Kidney (tissue), 22 donors: ENCODE measurements at places on chromosomes 3 and 15.

DNA sequence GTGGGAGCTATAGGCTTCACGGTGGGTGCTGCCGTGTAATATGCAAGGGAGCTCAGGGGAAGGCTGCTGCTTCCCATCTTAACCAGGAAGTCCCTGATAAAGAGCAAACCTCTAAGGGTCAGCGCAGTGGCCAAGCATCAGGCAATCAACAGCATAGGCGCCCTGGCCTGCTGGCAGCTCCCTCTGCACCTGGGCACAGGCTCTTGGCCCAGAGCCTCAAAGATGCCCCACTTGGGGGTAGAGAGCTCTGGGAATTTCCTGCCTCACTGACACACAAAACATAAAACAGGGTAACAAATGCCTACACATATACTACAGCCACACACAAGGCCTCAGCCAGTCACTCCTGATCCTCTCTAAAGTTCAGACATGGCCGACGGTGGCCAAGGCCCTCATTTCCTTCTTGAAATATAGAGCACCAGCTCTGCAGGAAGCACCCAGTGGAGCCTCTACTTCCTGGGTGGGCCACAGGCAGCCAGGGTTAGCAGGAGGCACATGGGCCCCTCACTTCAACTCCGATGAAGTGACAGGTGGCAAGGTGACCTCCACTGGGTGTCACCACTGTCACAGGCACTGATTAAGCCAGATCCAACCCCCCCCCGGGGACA lies 20.5 kb downstream of the SLC41A3 start:
- H3K4me3 ChIP-seq: no peak overlapping the region
- no peak overlapping the region for H3K27ac ChIP-seq
- no peaks in the 10 kb centered on the region for H3K27me3 ChIP-seq
- H3K4me1 ChIP-seq: no peaks in the 10 kb centered on the region
- no peak for DNase-seq

- no peaks in the 10 kb centered on the region for H3K27me3 ChIP-seq
- H3K4me3 ChIP-seq: no peak overlapping the region
- no peak for DNase-seq
- H3K36me3 ChIP-seq: no peaks in the 10 kb centered on the region
- no peaks in the 10 kb centered on the region for H3K4me1 ChIP-seq
These were observed 20.3 kb upstream of the FRMD4B start for GRCh38 chr3:69406163-69406562.

DNA sequence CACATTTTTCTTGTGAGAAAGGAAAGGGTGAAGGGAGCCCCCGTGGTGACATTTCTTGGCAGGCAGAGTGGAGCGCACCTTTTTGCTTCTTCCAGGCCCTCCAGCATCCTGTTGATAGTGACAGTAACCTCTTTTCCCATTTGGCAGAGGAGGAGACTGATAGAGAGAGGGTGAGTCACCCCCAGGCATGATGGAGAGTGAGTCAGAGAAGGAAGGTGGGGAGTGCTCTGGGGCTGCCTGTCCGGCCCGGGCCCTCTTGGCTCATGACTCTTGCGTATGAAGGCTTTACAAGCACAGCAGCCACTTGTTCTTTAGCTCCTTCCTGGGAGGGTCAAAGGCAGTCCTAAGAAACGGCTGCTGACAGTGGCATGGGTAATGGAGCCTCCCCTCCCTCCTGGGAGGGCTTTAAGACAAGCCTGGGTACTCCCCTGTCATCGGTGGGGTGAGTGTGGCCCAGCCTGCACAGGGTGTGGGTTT lies 16.0 kb downstream of the ANKRD63 start:
- DNase-seq: no peak
- H3K36me3 ChIP-seq: no peaks in the 10 kb centered on the region
- no peaks in the 10 kb centered on the region for H3K4me1 ChIP-seq
- no peak overlapping the region for H3K27ac ChIP-seq
- no peaks in the 10 kb centered on the region for H3K27me3 ChIP-seq
- no peak overlapping the region for H3K4me3 ChIP-seq

GRCh38 chr3:44396200-44397171 lies 57.9 kb downstream of the TCAIM start:
- no peak for DNase-seq
- H3K27ac ChIP-seq: no peak overlapping the region
- no peak overlapping the region for H3K4me3 ChIP-seq
- no peaks in the 10 kb centered on the region for H3K36me3 ChIP-seq

DNA sequence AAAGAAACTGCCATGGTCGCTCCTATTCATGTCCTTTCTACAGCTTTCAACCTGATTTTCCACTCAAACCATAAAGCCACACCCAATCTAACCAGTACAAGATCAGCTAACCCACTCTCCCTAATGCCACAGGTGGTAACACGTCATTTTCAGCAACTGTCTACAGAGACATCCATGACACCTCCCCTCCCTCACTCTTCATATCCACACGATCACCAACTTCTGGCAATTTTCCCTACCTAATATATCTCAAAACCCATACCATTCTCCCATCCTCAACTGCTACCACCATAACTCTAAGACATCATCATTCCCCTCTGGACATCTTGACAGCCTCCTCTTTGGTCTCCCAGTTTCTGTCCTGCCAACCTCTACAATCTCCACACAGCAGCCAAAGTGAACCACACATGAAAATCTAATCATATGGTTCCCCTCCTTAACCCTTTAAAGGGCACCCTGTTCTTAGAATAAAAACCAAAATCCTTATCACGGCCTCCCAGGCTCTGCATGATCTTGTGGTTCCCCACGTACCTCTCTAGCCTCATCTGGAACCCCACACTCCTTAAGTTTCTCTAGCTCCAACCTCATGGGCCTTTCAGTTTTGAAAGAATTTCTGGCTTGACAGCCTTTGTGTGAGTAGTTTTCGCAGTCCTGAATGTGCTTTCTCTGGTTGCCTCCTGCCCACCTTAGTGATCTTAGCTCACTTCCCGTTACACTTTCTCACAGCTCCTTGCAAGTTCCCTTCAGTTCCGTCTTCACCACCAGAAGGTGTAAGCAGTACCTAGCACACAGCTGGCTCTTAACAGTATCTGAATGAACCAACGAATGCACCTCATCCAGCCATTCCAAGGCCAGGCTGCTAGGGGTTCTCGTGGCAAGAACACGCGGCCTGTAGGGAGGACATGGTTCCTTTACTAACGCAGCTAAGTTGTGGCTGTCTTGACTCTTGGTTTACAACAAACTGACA lies 33.4 kb downstream of the SPINK8 start:
- DNase-seq: peak; percentile 12
- H3K36me3 ChIP-seq: peaks cover 8% of the 10 kb centered on the region
- H3K27me3 ChIP-seq: no peaks in the 10 kb centered on the region

DNA sequence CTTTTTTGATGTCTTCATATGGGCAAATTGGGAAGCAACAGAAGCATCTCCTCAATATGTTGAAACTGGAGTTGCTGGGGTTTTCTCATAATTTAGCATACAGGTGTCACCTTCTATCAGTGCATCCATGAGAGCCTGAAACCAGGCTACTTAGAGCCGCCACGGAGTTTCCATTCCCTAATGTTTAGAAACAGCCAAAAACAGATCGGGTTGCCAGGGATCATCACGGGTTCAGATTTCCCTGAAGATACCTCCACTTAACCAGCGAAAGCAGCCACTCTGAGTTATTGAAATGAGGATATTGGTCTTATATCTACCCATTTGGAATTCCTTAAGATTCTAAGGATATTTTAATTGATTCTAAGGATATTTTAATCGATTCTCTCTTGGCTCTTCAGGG lies 14.5 kb downstream of the TERB2 start:
- H3K27ac ChIP-seq: no peak overlapping the region
- no peaks in the 10 kb centered on the region for H3K27me3 ChIP-seq
- no peaks in the 10 kb centered on the region for H3K4me1 ChIP-seq
- no peaks in the 10 kb centered on the region for H3K36me3 ChIP-seq

DNA sequence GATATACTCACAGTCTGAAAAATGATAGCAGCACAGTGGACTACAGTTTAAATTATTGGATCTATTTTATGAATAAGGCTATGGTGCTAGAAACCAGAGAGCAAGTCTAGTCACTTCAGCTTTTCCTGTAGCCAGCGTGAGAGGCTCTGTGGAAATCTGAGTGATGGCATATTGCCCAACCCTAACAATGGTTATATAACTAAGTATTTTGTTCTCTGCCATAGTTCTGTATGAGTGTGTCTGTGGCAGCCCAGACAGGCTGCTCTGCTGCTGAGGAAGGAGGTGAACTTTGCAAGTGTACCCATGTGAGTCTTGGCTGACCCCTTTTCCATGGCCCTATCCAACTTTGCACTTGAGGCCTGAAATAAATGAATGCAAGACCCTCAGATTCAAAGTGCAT lies 105.7 kb downstream of the LRTM1 start:
- H3K27ac ChIP-seq: no peak overlapping the region
- no peak for DNase-seq
- H3K4me3 ChIP-seq: no peak overlapping the region
- H3K27me3 ChIP-seq: no peaks in the 10 kb centered on the region

DNA sequence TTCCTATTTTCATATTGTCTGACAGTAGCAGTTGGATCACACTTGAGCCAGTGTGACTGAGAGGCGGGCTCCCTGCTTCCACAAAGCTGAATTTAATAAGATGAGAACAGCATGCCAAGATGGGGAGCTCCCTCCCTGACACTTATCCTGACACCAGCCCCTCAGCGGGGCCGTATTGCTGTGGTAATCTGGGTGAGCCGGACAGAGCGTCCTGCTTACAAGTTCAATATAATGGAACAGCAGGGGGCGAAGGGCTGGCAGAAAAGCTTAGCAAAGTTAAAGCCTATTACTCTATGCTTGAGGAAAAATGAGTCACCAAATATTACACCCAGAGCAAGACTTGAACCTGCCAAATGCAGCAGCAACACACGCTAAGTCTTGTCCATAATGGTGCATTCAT lies 163.8 kb upstream of the CMC1 start:
- H3K36me3 ChIP-seq: no peaks in the 10 kb centered on the region
- H3K4me3 ChIP-seq: no peak overlapping the region
- H3K27me3 ChIP-seq: no peaks in the 10 kb centered on the region
- DNase-seq: no peak

GRCh38 chr3:195040773-195041520 lies 230.0 kb downstream of the XXYLT1 start:
- no peak overlapping the region for H3K4me3 ChIP-seq
- H3K36me3 ChIP-seq: no peaks in the 10 kb centered on the region
- H3K4me1 ChIP-seq: no peaks in the 10 kb centered on the region
- H3K27ac ChIP-seq: no peak overlapping the region
- no peak for DNase-seq

- no peaks in the 10 kb centered on the region for H3K36me3 ChIP-seq
- H3K4me1 ChIP-seq: no peaks in the 10 kb centered on the region
- no peak for DNase-seq
- no peak overlapping the region for H3K4me3 ChIP-seq
- H3K27ac ChIP-seq: no peak overlapping the region
These were observed 123.4 kb upstream of the PRR20G start for GRCh38 chr3:127411083-127411727.

DNA sequence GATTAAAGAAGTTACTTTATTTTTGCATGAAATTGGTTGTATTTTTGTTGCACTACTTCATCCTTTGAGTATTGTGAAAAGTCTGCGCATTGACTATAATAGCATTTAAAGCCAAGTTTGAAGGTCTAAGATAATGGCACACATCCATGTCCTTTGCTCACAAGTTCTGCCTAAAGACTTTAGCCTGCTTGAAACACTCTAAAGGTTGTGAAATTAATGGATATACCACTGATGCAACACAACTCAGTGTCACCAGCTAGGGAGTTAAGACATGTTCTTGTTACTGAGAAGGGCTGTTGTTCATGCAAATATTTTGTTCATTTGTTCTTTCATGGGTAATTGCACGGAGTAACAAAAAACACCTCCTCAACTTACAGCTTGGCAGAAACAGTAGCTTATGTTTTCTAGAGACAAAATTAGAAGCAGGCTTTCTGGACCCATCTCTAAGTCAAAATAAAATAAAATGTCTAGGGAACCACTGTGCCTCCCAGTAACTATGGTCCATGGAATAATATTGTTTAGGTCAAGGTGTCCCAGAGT lies 83.9 kb downstream of the PPARG start:
- no peak for DNase-seq
- H3K4me1 ChIP-seq: no peaks in the 10 kb centered on the region
- no peak overlapping the region for H3K27ac ChIP-seq
- H3K36me3 ChIP-seq: no peaks in the 10 kb centered on the region

DNA sequence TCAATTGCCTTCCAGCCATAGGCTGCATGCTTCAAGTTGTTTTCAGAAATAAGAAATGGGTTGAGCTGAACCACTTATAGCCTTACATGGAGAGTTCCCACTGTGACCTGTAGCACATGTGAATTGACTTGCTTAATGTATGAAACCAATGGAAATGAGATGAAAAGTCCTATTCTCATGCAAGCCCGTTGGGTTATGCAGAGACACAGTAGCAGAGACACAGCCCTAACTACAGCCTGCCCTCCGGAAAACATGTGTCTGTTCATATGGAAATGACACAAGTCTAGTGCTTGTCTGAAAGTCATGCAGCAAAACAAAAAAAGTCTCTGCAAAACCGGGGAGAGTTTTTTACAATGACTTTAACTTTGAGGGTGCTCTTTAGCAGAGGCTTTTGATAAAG lies 14.5 kb downstream of the HIGD2B start:
- no peaks in the 10 kb centered on the region for H3K36me3 ChIP-seq
- no peak for DNase-seq
- H3K27ac ChIP-seq: no peak overlapping the region
- H3K27me3 ChIP-seq: no peaks in the 10 kb centered on the region
- no peak overlapping the region for H3K4me3 ChIP-seq
- no peaks in the 10 kb centered on the region for H3K4me1 ChIP-seq

GRCh38 chr3:177464392-177465256 lies 267.3 kb upstream of the TBL1XR1 start:
- no peak overlapping the region for H3K27ac ChIP-seq
- no peaks in the 10 kb centered on the region for H3K27me3 ChIP-seq
- H3K36me3 ChIP-seq: no peaks in the 10 kb centered on the region
- H3K4me3 ChIP-seq: no peak overlapping the region
- DNase-seq: no peak

- no peak overlapping the region for H3K27ac ChIP-seq
- H3K27me3 ChIP-seq: no peaks in the 10 kb centered on the region
- no peak for DNase-seq
- H3K4me1 ChIP-seq: no peaks in the 10 kb centered on the region
- no peak overlapping the region for H3K4me3 ChIP-seq
- H3K36me3 ChIP-seq: no peaks in the 10 kb centered on the region
These were observed 7.3 kb upstream of the TNFSF10 start for GRCh38 chr3:172530566-172530965.

- H3K4me3 ChIP-seq: no peak overlapping the region
- no peak for DNase-seq
- H3K4me1 ChIP-seq: no peaks in the 10 kb centered on the region
- H3K36me3 ChIP-seq: no peaks in the 10 kb centered on the region
- no peaks in the 10 kb centered on the region for H3K27me3 ChIP-seq
- no peak overlapping the region for H3K27ac ChIP-seq
These were observed 279.6 kb downstream of the KLF13 start for GRCh38 chr15:31606194-31606669.
